ENCODE measurements at places on chromosomes 1 and 21.
A peak's percentile ranks its signal among the peaks of the same experiment; 100 is the strongest.

DNA sequence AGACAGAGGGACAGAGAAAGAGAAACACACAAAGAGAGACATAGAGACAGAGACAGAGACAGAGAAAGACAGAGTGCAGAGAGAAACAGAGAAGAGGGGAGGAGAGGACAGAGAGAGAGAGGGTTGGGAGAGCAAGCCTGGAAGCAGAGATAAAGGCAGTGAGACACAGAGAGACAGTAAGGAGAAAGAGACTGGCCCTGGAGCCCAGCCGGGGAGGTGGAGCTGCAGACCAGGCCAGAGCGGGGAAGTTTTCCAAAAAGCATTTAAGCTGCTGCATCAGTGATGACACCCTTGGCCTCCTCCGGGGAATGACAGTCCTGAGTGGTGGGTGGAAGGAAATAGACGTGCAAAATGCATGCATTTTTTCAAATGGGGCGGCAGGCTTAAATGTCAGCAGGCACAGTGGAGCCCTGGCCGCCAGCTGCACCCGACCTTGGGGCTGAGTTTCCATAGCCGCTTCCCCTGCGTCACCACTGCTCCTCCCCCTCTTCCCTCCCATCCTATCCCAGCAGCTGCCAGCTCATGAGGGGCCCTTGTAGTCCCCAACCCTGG lies 95.4 kb upstream of the KLHDC7A start:
- DNase-seq = no peak

GRCh38 chr1:214003233-214003632 lies 15.5 kb downstream of the PROX1 start:
- DNase-seq = no peak

GRCh38 chr1:198793714-198794113 lies 154.9 kb downstream of the PTPRC start:
- DNase-seq = no peak

DNA sequence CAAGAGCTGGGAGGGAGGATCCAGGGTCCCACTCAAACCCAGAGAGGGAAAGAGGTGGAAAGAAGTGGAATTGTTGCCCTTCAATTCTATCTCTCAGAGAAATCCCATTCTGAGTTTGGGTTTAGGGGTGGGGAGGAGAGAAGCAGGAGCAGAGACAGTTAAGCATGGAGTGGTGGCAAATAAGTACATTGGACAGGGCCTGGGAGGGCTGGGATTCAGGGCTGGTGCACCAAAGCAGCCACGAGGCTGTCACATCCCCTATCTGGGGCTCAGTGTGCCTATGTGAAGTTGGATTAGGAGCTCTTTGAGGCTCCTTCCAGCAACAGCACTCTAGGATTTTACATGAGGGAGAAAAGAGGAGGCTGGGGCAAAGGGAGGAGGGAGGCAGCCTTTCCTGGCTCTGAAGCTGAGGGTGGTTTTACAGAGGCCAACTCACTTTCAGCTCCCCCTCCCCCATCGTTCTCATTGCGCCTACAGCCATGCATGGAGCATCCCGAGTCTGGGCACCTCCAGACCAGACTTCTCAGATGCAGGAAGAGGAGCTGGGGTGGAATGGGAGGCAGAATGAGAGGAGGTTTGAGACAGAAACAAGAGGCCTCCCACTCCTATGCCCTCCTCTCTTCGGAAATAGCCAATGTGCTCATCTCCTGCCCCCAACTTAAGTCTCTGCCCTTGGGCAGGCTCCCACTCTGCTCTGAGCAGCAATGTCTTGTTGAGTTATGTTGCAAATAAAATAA lies 3.0 kb upstream of the SYT6 start:
- no peak for DNase-seq

DNA sequence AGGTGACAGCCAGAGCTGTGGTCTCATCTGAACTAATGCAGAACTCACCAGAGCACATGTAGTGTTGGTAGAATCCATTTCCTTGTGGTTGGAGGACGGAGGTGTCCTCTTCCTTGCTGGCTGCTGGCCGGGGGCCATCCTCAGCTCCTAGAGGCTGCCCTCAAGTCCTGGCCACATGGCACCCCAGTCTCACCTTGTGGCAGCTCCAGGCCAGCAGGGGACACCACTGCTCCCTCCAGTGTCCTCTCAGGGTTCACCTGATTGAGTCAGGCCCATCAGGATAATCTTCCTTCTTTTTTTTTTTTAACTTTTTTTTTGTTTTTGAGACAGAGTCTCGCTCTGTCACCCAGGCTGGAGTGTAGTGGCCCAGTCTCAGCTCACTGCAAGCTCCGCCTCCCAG lies 2.9 kb downstream of the KCNE1 start:
- no peak for DNase-seq

DNA sequence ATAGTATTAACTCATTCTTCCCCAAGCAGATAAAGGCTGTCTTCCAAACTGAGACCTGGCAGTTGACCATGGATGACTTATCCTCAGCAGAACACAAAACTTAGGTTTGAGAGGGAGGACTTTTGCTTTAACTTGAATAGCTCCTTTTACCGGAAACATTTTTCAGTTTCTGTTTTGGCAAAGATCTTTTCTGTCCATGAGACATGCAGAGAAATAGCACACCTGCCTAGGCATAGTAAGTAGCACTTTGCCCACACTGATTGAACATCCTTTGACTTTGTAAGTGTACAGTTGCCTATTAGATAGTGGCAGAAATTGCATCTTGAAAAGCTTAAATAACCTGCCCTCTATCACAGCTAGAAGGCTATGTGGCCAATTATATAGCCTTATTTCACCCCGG lies 1962.5 kb downstream of the MRPL39 start:
- DNase-seq = no peak

DNA sequence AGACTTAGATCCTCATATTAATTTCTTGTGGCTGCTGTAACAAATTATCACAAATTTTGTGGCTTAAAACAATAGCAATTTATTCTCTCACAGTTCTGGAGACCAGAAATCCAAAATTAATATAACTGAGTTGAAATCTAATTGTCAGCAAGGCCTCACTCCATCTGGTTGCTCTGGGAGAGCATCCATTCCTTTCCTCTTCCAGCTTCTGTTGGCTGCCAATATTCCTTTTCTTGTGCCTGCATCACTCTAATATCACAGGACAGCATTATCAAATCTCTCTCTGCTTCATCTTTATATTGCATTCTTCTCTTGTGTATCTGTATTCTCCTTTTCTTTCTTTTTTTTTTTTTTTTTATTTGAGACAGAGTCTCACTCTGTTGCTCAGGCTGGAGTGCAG lies 9.3 kb downstream of the SLC35A3 start:
- no peak for DNase-seq

DNA sequence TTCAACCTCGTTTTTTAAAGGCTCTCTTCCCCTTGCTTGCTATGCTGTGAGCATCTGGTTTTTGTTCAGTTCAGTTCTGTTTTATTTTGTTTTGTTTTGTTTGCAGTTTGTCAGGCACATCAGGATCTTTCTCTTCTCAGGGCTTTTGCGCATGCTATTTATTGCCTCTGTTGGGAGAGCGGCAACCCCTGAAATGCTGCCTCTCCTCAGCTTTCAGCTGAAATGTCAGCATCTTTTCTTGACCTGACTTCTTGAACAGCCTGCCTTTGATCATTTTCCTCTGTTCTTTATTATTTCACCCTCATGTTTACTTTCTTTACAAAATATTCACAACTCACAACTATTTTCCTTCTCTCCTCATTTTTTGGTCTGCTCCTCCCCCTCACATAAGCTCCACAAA lies 50.4 kb upstream of the RC3H1 start:
- DNase-seq = peak; percentile 18

GRCh38 chr1:39852876-39853275 lies 30.4 kb downstream of the TRIT1 start:
- no peak for DNase-seq

- DNase-seq = no peak
Measured at GRCh38 chr21:31555741-31556191, 103.7 kb upstream of the SOD1 start.

DNA sequence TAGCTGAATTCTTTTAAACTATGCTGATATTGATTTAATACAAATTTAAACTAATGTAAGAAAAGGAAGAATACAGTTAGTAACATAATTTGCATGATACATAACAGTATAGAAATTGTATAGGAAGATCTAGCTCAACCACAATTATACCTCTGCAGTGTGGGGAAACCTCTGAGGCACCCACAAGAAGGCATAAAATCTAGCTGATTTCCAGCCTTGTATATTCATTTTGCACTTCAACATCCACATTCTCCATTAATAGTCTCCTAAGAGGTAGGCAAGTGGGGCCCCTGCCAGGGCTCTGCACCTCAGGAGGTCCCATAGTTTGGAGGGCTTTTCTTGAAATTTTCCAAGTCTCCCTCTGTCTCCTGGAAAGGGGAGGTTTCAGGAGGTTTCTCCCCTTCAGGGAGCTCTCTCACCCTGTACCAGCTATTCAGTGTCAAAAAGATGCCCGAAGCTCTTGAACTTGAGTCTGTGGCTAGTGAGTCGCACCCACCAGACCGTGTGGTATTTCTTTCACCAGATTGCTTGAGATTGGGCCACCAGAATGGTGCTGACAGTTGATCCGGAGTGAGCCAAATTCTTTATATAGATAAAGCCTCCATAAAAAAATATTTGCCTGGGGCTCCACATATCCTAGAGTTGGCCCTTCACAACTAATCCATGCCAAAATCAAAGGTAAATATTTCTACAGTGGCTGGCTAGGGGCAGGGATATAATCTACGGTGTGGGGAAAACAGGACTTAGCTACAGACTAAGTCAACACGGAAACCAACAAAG lies 108.2 kb downstream of the TIAM1 start:
- peak; percentile 71 for DNase-seq

DNA sequence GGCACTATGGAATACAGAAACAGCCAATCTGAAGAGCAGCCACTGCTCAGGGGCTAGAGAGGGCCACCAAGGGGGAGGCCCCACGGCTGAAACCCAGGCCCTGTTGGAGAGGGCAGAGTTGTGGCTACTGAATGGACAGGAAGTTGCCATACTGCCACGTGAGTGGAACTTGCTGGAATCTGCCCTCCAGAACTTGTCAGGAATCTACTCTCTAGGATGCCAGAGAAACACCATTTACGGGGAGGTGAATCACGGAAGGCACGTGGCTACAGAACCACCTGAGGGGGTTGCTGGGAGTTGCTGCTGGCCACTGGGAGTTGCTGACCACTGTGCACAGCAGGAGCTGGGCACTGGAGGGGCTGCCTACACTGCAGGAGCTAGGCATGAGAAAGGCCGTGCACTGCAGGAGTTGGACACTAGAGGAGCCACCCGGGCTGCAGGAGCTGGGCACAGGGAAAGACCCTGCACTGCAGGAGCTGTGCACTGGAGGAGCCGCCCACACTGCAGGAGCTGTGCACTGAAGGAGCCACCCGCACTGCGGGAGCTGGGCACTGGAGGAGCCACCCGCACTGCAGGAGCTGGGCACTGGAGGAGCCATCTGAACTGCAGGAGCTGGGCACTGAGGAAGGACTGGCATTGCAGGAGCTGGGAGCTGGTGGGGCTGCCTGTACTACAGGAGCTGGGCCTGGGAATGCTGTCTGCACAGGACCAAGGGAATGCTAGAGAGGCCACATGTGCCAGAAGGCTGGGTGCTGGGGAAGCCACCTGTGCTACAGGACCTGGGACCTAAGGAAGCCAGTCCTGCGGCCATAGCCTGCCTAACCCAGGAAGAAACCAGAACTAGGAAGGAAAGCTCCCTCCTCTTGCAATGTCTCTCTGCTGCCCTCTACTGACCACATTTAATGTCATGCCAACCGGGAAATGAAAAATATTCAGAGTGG lies 343.4 kb downstream of the MATN1 start:
- peak; percentile 78 for DNase-seq

GRCh38 chr1:222257027-222257426 lies 290.9 kb downstream of the HHIPL2 start:
- DNase-seq = no peak

DNA sequence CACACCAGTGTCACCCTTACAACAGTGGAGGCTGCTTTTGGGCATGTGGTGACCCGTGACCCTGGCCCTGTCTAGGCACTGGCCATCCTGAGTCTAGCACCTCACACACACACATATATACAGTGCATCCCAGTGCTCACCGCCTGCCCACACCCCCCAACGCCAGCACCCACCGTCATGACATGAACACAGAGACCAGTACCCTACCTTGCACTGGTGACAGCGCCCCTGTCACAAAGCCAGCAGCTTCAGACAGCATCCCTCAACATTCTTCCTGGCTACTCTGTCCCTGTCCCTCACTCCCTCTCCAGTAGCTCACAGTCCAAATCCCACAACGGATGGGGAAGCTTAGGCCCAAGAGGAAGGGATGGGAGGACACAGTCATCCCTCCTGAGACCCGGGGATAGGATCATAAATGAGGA lies 27.1 kb downstream of the AHDC1 start:
- no peak for DNase-seq

- no peak for DNase-seq
Measured at GRCh38 chr21:42266971-42267556, 48.1 kb downstream of the ABCG1 start.

GRCh38 chr1:38153778-38154470 lies 107.3 kb upstream of the POU3F1 start:
- no peak for DNase-seq

DNA sequence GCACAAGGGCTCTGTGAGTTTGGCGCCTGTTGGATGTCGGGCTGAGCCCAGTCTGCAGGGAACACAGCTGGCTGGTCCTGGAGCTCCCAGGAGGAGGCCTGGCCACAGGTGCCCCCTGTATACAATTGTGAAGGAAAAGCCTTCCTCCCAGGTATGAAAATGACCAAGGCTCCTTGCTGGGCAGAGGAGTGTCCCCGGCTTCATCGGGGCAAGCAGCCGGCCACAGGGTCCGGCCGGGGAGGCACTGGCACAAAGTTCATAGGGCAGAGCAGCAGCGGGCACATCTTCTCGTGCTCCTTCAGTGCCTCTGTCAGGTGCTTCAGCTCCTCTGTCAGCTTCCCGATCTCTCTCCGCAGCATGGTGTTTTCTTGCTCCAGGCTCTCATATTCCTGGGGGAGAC lies 13.0 kb downstream of the BATF3 start:
- no peak for DNase-seq

GRCh38 chr1:199173356-199173755 lies 534.5 kb downstream of the PTPRC start:
- peak; percentile 79 for DNase-seq

DNA sequence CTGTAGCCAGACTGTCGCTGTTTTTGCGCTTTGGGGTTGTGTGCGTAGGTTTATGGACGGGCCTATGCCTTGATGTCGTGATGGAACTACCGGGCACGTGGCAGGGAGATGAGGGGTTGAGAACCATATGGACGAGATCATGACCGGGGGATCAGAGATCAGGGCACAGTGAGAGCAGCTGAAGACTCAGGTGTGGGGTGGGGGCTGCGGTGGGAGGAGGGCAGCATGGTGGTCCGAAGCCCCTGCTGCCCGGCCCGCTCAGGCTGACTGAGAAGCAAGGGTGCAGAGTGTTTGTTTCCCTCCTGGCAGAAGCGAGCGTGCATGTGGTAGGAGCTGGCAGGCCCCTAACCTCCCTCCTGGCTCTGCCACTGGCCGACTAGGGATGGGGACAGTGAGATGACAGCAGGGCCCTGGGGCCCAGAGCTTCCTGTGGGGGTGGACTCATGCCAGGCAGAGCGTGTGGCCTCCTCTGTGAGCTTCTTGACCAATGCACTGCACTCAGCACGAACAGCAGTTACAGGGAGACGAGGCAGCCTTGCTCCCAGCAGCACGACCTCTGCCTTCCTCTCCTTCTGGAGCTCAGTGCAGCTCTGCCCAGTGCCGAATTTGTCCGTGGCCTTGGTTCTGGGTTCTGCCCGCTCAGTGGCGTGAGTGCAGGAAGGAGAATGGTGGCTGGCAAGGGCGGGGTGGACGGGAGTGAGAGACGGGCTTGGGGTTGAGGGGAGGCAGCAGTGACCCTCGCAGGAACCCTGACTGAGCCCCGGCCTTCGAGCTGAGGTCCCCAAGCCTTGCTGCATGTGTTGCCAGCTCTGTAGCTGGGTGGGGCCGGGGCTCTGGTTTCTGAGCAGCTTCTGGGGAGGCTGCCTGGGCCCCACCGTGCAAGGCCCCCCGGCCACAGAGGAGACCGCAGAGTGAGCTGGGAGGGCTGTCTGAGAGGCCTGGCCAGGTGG lies 22.2 kb upstream of the LRRC3 start:
- no peak for DNase-seq

Measured in fibroblast of lung (primary cell).